ENCODE measurements at places on chromosomes 16 and 17.

GRCh38 chr17:19457830-19458271 is 46.8 kb downstream of the RNF112 start:
- no peak for DNase-seq

DNA sequence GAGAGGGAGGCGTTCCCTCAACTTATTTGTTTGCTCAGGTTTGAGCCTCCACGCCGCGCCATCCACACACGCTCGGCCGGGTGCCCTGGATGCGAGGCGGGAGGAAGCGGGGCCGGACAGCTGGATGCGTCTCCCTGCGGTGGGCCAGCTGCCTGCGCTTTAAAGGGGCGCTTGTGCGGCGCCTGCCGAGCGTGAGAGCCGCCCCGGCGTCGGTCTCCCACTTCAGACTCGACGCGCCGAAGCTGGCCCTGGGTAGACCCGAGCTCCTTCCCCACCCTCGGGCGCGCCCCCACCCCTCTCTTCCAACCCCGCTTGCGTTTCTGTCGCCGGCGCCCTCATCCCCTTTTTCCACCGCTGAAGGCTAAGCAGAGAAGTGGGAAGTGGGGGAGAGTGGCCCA is 527 bp upstream of the CHAD start:
- DNase-seq = no peak

DNA sequence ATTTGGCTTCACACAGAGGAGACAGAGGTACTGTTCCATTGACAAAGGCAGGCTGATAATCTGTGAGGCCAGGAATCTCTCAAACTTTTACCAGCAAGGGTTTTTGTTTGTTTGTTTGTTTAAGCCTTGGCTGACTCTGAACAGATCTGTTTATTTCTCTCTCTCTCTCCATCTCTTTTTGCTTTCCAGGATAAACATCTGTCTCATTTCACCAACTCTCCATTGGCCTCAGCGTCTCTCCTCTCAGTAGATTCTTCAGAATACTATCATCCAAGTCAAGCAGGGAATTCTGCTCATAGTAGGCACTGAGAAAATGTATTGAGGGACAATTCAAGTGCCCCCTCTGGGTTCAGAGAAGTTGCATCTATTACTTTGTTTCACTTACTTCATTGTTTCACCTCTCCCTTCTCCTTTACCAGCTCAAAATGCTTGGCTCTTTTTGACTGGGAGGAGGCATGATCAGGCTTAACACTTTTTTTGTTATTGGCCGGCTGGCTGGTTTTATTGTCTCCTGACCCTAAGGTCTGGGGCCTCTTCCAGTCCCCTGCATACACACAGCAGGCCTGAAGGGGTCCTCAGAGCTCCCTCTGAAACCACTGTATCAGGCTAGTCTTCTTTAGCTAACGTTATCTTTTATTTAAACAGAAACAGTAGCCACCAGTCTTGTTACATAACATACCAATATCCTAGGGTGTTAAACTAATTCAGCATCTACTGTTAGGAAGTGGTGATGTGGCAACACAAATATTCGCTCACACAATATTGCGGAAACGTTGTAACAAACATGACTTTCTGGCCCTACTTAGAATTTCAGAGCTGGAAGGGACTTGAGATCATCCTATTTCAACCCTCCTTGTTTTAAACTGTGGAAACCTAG is 2.0 kb upstream of the YPEL2 start:
- no peak for DNase-seq

GRCh38 chr17:48261297-48261880 is 153.8 kb downstream of the SNX11 start:
- DNase-seq = no peak

DNA sequence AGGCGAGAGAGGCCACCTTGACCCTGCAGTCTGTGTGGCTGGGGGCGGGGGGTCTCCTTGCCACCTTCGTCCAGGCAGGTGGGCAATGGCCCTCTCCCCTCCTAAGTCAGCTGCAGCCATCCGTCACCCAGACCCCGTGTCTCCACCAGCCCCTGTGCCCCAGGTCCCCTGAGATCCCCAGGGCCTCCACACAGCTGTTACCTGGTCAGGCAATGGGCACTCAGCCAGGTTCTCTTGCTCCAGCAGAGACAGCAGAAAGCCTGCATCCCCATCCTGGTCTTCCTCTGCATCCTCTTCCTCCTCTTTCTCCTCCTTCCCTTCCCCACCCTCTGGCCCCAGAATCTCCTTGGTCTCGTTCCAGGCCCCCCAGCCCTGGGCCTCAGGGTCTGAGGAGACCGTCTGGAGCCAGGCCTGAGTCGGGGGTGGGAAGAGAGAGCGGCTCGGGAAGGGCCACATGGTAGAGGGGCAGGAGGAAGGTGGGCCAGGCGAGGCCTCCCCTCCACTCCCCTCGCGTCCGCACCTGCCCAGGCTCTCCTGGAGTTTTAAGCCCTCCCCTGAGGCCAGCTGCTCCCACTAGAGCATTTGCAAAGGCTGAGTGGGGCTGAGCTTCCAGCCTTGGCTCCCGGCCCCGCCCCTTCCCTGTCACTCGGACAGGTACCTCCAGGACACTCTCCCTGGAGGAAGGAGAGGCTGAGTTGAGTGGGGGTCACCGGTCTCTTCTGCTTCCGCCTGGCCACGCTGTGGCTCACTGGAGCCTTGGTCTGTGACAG is at the start of gene PABPN1L:
Gene PABPN1L, minus strand, starts transcription at position 510 of the 770 bp plus-strand sequence. Its CDS starts 54 bp downstream, at position 456.
- no peak for DNase-seq

- no peak for DNase-seq
Observed at GRCh38 chr16:67677712-67678111, 11.1 kb downstream of the C16orf86 start.

DNA sequence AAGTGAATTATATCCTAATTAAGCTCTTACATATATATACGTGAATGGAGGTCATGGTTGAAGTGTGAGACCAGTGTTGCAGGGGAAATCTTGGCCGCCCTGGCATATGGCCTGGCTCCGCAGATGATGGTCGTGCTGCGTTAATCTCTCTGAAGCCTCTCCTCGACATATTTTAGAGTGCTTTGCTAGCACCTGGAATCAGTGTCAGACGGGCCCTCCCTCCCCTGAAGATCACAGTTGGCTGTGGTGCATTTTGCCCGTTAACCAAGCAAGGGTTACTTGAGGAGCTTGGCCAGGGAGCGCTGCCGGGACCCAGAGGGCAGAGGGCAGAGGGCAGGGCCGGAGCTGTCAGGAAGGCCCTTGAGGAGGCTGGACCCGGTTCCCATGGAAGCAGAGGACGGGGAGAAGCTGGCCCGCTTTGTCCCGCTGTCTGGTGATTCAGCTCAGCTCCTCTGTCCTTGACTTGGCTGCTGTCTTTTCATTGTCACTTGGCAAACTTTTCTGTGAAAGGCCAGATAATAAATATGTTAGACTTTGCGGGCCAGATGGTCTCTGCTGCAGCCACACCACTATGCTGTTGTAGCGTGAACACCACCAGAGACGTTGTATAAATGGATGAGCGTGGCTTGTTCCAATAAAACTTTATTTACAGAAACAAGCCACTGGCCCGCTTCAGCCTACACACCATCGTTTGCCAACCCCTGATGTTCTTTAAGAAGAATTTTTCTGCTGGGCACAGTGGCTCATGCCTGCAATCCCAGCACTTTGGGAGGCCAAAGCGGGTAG is 32.3 kb downstream of the CIBAR2 start:
- DNase-seq = no peak

GRCh38 chr17:78745407-78746088 is 36.5 kb downstream of the CYTH1 start:
- no peak for DNase-seq

DNA sequence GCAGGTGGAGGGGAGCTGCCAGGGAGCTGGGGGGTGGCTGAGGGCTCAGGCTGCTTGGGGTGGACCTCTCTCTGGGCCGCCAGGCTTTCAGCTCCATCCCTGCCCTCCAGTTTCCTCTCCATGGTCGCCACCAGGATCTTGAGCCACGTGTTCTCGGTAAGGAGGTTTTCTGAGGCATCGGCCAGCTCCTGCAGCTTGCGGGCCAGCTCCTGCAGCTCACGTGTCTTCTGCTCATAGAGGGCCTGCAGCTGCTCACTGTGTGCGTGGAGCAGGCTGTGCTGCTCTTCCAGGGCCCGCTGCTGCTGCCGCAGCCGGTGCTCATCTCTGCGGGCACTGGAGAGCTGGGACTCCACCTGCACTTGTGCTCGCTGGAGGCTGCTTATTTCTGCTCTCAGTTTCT is 11.0 kb downstream of the SNN start:
- DNase-seq = no peak

DNA sequence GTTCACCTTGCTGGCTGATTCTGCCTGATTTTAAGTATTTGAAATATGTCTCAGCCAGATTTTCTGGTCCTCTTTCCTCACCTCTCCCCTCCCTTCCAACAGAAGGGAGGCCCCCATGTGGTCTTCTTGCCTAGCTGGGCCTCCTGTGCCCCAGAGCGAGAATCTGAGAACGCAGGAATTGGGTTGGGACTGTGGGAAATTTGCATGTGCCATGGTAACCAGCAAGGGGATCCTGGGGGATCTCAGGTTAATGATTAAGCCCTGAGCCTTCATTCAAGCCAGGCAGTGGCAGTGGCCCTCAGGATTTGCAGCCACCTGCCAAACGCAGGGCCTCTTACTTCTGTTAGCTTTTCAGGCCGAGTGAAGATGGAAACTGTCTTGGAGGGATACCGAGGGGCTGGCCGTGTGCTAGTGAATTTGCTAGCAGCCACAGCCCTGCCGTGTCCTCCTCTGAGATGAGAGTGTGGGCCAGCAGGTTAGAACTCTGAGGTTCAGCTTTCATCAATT is 40.2 kb downstream of the KSR1 start:
- DNase-seq = no peak

DNA sequence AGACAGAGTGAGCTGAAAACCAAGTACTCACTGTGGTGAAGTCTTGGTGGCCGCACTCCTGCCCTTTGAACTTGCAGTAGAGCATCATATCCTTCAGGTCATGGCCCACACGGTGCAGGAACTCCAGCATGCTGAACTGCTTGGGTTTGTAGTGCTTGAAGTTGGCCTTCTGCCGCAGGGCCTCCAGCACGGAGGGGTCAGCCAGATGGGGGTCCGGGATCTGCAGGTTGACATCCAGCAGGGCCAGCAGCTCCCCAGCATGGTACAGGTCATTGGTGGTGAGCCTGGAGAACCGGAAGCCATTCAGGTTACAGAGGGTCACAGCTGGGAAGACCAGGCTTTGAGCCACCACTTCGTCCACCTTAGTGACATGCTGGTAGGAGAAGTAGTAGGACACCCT is 99.1 kb upstream of the CCL2 start:
- no peak for DNase-seq

DNA sequence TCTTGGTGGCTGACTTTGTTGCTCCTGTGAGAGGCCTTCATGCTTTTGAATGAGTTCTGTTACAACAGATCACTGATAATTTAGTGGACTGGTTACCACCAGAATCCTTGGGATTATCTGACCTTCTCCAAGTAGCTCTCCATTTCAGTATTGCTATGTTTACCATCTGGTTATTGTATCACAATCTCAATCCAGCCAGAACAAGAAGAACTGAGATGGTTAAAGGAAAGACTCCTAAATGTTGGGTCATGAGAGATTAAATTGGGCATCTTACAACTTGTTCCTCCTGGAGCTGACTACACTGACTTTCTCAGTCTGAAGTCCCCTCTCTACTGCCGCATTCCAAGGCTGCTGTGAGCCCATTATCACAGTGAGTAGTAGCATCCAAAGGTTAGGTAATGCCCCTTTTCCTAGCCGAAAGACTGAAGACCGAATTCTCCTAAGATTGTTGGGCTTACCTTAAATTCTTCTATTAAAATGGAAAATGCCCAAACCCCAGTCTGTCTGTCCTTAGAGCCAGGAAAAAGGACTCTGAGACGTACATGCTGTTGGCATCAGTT is 181.7 kb upstream of the TBX2 start:
- no peak for DNase-seq

GRCh38 chr16:6891496-6891895 is 441.1 kb upstream of the RBFOX1 start:
- DNase-seq = no peak

GRCh38 chr17:4679658-4680057 is 24.3 kb downstream of the PELP1 start:
- no peak for DNase-seq

DNA sequence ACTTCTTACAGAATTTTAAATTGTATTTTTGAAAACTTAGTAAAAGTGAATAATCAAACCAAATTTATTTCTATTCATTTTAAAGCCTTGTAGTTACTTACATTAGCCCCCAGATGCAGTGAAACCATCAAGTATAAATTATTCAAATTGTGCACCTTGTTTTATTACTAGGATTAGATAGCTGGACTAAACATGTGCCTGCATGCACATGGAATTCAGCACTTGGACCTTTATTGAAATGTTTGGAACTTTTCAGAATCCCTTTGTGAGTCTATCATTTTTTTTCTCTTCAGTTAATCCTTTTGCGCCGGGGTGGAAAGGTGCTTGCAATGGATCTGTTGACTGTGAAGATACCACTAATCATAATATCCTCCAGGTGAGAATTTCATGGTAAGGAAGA is 4.7 kb downstream of the ZPBP2 start:
- no peak for DNase-seq

- DNase-seq = no peak
Observed at GRCh38 chr17:59420901-59421300, 89.4 kb downstream of the YPEL2 start.

GRCh38 chr16:68744744-68745280 is 7.7 kb downstream of the CDH1 start:
- DNase-seq = peak; percentile 80

DNA sequence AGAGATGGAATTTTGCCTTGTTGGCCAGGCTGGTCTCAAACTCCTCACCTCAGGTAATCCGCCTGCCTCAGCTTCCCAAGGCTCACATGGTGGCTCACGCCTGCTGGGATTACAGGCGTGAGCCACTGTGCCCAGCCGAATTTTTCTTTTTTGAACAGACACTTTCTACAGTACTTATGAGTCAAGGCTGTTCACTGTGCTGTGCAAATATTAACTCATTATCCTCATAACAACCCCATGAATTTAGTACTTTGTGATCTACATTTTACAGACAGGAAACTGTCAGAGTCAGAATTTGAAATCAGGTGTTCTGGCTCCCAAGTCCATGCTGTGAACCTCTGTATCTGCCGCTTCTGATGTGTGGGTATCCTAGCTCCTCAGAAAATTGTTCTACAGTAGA is 25.7 kb upstream of the RASL10B start:
- no peak for DNase-seq

- no peak for DNase-seq
Observed at GRCh38 chr16:14427371-14427948, 202.6 kb downstream of the PARN start.

GRCh38 chr16:1850981-1851380 is 21.0 kb downstream of the MEIOB start:
- no peak for DNase-seq

DNA sequence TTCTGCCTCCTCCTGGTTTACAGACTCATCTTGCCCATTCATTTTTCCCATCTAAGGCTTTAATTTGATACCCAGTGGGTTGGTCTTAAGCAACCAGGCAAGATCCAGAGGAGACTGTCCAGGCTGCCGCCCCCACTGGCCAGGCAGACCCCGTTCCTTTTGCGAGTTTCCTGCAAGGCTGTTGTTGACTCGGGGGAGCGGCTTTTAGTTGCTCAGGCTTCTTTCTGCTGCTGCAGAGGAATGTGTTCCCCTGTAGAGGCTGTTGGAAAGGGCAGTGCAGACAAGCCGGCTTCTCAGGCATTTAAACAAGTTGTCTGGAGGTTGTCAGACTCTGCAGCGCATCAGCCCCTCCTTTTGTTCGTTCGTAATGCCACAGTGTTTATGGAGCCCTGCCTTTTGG is 231.2 kb downstream of the PRKCA start:
- no peak for DNase-seq
